ENCODE measurements at places on chromosomes 2 and 18. TPM values are rescaled to one million over a fixed set of nuclear protein-coding genes. Genes with fewer than 3 reads are reported as not detected.
A peak's percentile ranks its signal among the peaks of the same experiment; 100 is the strongest.

GRCh38 chr18:46946656-46947282 lies 29.4 kb downstream of the KATNAL2 start:
- peak; percentile 68 for DNase-seq
- H3K4me1 ChIP-seq: no peaks in the 10 kb centered on the region
- no peak overlapping the region for H3K27ac ChIP-seq
- H3K4me3 ChIP-seq: no peak overlapping the region
- peaks cover 10% of the 10 kb centered on the region for H3K27me3 ChIP-seq

- no peaks in the 10 kb centered on the region for H3K27me3 ChIP-seq
- no peaks in the 10 kb centered on the region for H3K4me1 ChIP-seq
- H3K27ac ChIP-seq: no peak overlapping the region
- H3K4me3 ChIP-seq: no peak overlapping the region
- H3K36me3 ChIP-seq: no peaks in the 10 kb centered on the region
Measured at GRCh38 chr2:42839809-42840501, 47.6 kb upstream of the HAAO start.

- no peak for DNase-seq
- H3K4me3 ChIP-seq: no peak overlapping the region
- H3K36me3 ChIP-seq: peaks cover 4% of the 10 kb centered on the region
- peaks cover 27% of the 10 kb centered on the region for H3K4me1 ChIP-seq
- peaks cover 4% of the 10 kb centered on the region for H3K27me3 ChIP-seq
- no peak overlapping the region for H3K27ac ChIP-seq
Measured at GRCh38 chr2:64985447-64985846, 3.8 kb upstream of the SLC1A4 start.

The EEF1B2 gene
- total RNA-seq: 1,328 TPM

The DYSF gene
- total RNA-seq: 0.07 TPM

DNA sequence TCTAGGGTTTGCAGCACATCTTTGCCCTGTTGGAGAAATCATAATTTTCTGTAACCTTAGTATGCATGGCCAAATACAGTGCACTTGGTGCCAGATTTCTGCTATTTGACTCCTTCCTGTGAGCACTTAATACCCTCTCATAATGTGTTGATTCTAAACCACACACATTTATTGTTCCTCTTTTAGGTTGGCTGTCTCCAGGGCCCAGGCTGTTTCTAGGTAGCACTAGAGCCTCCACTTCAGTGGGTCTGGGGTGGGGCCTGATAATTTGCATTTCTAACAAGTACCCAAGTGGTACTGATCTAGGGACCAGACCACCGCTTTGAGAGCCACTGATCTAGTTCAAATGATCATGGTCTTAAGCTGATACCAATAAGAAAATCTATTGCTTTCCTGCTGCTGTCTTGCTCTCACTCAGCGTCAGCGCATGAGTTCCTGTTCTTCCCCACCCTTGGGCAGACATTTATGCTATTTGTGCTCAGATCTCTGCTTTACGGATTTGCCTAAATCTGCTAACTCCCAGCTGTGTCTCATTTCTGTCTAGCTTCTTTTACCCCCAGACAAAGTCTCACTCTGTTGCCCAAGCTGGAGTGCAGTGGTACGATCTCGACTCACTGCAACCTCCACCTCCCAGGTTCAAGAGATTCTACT lies 7.4 kb downstream of the PTRHD1 start:
- DNase-seq: no peak
- peaks cover 2% of the 10 kb centered on the region for H3K27me3 ChIP-seq
- peaks cover 6% of the 10 kb centered on the region for H3K36me3 ChIP-seq
- no peak overlapping the region for H3K4me3 ChIP-seq
- H3K27ac ChIP-seq: no peak overlapping the region

DNA sequence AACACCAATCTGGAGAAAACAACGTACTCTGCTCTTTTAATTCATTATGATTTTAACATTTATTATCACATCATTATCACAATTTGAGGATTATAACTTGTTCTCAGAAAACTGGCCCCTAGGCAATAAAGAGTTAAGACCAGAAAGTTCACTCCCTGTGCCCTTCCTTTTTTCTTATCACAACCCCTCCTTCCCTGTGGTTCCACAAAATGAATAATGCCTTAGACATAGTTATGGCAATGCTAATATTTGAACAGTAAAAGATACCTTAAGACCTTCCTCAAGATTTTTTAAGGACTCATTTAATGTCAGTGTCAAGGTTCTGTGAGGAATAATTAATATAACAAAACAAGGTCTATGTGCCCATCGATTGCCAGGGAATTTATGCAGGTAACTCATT lies 596.2 kb downstream of the ARHGAP15 start:
- peaks cover 26% of the 10 kb centered on the region for H3K4me1 ChIP-seq
- H3K4me3 ChIP-seq: no peak overlapping the region
- H3K27me3 ChIP-seq: no peaks in the 10 kb centered on the region
- no peak for DNase-seq

DNA sequence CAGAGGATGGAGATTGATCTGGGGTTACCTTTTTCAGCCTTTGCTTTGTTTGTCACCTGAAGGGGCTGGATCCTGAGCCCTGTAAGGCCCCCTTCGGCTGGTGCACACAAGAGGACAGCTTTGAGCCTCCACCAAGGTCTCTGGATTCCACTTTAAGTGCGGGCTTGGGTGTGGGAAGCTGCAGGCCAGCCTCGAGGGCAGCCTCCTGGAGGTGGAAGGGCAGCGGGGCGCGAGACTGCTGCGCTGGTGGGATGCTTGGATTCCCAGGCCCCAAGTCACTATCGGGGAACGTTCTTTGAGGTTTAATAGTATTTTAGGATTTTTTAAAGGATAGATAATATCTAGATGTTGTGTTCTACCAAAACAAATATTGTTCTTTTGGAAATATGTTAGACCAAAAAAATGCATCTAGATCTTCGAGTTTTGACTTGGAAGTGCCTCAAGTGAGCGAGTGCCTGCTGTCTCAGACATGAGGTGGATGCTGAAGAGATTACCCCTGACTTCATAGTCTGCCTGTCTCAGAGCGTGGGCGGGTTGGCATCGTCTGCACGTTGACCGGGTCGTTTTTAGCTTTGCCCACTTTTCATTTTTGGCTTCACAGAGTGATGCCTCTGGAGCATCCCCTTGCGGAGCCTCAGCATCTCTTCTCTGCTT lies 113.8 kb downstream of the AGAP1 start:
- H3K4me1 ChIP-seq: no peaks in the 10 kb centered on the region
- no peaks in the 10 kb centered on the region for H3K27me3 ChIP-seq
- no peak overlapping the region for H3K4me3 ChIP-seq
- no peak for DNase-seq
- no peak overlapping the region for H3K27ac ChIP-seq

DNA sequence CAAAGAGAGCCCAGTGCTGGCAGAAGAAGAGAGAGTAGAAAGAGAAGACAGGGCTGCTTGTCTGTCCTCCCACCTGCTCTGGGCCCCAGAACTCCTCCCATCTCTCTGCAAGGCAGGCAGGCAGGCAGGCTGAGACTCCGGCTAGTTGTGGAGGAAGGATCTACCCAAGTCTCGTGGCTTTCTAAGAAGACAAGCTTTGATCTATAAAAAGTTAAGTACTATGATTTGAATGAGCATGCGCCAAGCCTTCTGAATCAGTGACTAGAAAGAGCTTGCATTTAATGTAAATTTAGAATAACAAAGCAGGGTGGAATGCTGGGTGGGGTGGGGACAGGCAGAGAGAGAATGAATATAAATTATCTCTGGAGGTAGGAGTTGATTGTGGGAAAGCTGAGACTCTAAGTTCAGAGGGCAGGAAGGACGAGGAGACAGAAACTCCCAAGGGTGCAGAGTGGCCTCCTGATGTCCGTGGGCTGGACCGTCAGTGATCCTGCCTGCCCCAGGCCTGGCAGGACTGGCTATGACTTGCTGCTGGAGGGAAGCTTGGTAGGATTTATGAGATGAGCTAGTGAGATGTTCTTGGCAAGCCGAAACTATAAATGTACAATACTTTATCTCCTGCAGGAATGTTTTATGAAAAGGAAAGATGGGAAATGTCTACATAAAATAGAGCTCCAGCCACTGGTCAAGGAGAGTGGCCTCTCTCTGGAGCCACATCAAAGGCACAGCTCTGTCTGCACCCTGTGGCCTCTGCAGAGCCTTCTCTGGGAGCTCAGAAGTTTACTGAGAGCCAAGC lies 447.5 kb downstream of the TNS1 start:
- no peak overlapping the region for H3K4me3 ChIP-seq
- peak; percentile 8 for DNase-seq
- H3K27ac ChIP-seq: no peak overlapping the region
- peaks cover 12% of the 10 kb centered on the region for H3K4me1 ChIP-seq
- H3K36me3 ChIP-seq: no peaks in the 10 kb centered on the region
- no peaks in the 10 kb centered on the region for H3K27me3 ChIP-seq

GRCh38 chr2:205932861-205933260 lies 153.1 kb downstream of the INO80D start:
- peaks cover 13% of the 10 kb centered on the region for H3K27me3 ChIP-seq
- H3K36me3 ChIP-seq: no peaks in the 10 kb centered on the region
- no peak overlapping the region for H3K4me3 ChIP-seq
- no peak overlapping the region for H3K27ac ChIP-seq
- no peak for DNase-seq
- no peaks in the 10 kb centered on the region for H3K4me1 ChIP-seq

The RUFY4 gene
- total RNA-seq: 1.2 TPM

The ADRA2B gene
- total RNA-seq: 0.52 TPM

The NEB gene
- 0.14 TPM for total RNA-seq

The COBLL1 gene
- not detected for total RNA-seq

DNA sequence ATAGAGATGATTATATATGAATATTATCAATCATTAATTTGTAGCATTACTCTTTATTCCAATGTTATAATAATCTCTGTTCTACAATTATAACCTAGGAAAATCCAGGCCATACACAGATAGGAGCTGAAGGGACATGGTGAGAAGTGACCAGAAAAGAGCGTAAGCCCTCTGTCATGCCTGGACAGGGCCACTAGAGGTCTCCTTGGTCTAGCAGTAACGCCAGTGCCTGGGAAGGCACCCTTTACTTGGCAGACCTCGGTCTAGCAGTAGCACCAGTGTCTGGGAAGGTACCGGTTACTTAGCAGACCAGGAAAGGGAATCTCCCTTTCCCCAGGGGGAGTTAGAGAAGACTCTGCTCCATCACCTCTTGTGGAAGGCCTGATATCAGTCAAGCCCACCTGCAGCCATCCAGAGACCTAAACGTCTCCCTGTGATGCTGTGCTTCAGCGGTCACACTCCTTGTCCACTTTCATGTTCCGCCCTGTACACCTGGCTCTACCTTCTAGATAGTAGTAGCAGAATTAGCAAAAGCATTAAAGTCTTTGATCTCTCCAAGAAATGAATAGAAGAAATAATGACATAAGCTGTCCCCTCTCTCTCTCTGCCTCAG lies 447.5 kb upstream of the FSIP2 start:
- DNase-seq: peak; percentile 33
- no peaks in the 10 kb centered on the region for H3K4me1 ChIP-seq
- H3K27me3 ChIP-seq: no peaks in the 10 kb centered on the region
- H3K27ac ChIP-seq: no peak overlapping the region
- H3K36me3 ChIP-seq: no peaks in the 10 kb centered on the region

DNA sequence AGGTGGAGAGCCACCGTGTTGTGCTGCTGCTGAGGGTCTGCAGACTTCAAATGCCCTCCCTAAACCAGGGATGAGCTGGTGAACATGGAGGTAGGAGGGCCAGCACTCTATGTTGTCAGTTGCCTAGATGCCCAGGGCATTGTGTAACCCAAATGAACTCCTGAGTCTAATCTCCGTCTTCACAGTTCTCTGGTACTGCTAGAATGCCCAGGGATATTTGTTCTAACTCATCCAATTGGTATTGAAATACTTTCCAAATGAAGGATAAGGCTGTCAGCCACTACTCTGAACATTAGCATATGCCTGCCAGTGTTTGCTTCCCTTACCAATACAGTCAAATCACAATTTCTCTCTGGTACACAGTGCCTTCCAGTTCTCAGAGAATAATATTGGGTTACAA lies 492.6 kb downstream of the SLC4A3 start:
- no peaks in the 10 kb centered on the region for H3K27me3 ChIP-seq
- H3K4me1 ChIP-seq: no peaks in the 10 kb centered on the region
- H3K4me3 ChIP-seq: no peak overlapping the region
- H3K36me3 ChIP-seq: no peaks in the 10 kb centered on the region
- H3K27ac ChIP-seq: no peak overlapping the region

DNA sequence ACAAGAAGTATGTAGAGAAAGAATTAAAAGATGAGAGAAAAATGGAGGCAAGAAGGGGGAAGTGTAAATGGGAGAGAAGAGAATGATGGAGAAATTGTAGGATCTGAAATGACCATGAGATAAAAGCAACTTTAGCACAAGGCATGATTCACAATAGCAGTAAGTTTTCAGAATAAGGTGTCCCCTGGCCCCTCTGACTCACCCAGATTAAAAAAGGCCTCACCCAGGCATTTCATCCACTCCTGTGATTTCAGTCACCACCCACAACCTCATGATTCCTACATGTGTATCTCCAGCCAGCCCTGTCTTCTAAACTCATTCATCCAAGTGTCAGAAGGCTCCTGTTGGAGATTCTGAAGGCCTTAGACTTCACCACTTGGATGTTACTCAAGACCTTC lies 56.6 kb downstream of the SP100 start:
- peak overlapping the region; percentile 1 for H3K4me3 ChIP-seq
- H3K36me3 ChIP-seq: peaks cover 58% of the 10 kb centered on the region
- DNase-seq: peak; percentile 79
- peak overlapping the region; percentile 74 for H3K27ac ChIP-seq

The HOXD13 gene
- total RNA-seq: not detected

DNA sequence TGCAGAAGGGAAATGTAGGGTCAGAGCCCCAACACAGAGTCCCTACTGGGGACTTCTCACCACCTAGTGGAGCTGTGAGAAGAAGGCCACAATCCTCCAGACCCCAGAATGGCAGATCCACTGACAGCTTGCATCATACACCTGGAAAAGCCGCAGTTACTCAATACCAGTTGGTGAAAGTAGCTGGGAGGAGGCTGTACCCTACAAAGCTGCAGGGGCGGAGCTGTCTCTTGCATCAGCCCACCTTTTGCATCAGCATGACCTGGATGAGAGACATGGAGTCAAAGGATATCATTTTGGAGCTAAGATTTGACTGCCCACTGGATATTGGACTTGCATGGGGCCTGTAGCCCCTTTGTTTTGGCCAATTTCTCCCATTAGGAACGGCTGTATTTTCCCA lies 237.3 kb downstream of the CALCRL start:
- no peak overlapping the region for H3K27ac ChIP-seq
- no peaks in the 10 kb centered on the region for H3K36me3 ChIP-seq
- no peak for DNase-seq
- H3K27me3 ChIP-seq: no peaks in the 10 kb centered on the region

The SMPD4 gene
- total RNA-seq: 70.8 TPM

DNA sequence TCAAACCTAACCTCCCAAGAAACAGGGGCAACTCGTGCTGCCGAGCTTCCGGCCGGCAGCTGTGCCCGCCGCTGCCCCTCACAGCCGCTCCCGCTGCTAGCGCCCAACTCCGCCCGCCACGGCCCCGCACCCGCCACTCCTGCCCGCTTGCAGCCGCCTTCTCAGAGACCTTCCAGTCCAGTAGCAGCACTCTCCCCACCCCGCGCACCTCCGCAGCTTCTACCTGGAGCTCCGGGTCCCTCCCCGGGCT lies 722 bp upstream of the C2orf15 start:
- peaks cover 8% of the 10 kb centered on the region for H3K36me3 ChIP-seq
- H3K27ac ChIP-seq: peak overlapping the region; percentile 67
- H3K4me1 ChIP-seq: peaks cover 17% of the 10 kb centered on the region
- H3K27me3 ChIP-seq: no peaks in the 10 kb centered on the region
- peak overlapping the region; percentile 93 for H3K4me3 ChIP-seq
- DNase-seq: no peak

- no peak overlapping the region for H3K27ac ChIP-seq
- no peaks in the 10 kb centered on the region for H3K4me1 ChIP-seq
- no peak overlapping the region for H3K4me3 ChIP-seq
- peaks cover 29% of the 10 kb centered on the region for H3K36me3 ChIP-seq
- DNase-seq: no peak
- no peaks in the 10 kb centered on the region for H3K27me3 ChIP-seq
Measured at GRCh38 chr18:79345366-79345765, 50.4 kb upstream of the NFATC1 start.

All from activated naive CD4-positive, alpha-beta T cell treated with anti-CD3 and anti-CD28 coated beads for 36 hours (primary cell).